ENCODE measurements at places on chromosomes 5 and 9.

GRCh38 chr5:74725331-74725730 is 40.3 kb downstream of the HEXB start:
- DNase-seq, result no peak

DNA sequence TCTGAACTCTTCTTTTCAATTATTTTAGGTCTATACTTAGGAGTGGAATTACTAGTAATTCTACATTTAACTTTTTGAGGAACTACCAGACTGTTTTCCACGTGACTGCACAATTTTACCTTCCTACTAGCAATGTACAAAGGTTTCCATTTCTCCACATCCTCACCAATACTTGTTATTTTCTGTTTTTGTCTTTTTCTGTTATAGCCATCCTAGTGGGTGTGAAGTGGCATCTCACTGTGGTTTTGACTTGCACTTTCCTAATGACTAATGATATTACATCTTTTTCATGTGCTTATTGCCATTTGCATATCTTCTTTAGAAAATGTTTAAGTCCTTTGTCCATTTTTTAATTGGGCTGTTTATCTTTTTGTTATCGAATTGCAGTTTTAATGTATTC is 136.9 kb upstream of the EGFLAM start:
- DNase-seq, result no peak

- DNase-seq, result no peak
These were observed 42.0 kb downstream of the THBS4 start for GRCh38 chr5:80077051-80077714.

GRCh38 chr5:180294411-180294810 is 2.5 kb upstream of the MAPK9 start:
- DNase-seq, result no peak

- no peak for DNase-seq
These were observed 30.4 kb downstream of the ELP1 start for GRCh38 chr9:108903420-108904103.

GRCh38 chr5:141735823-141736222 is 53.8 kb upstream of the ARAP3 start:
- DNase-seq, result no peak

DNA sequence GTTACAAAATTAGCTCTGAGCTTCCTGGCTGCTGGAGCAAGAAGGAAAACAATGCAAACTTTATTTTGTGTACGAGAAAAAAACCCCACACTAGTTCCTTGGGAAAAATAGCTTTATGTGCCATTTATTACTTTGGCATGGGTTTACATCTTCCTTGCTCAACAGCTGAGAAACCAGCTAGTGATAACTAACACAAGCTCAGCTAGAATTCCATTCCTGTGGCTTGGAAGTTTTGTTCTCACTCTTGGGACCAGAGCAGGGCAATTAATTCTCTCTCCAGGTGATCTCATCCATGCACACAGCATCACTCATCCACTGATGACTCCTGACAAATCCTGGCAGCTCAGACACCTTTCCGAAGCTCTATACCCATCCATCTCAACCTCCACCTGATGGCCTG is 104.1 kb downstream of the CRB2 start:
- DNase-seq, result no peak

- DNase-seq, result no peak
These were observed 91.8 kb downstream of the GLIS3 start for GRCh38 chr9:4207881-4208615.

DNA sequence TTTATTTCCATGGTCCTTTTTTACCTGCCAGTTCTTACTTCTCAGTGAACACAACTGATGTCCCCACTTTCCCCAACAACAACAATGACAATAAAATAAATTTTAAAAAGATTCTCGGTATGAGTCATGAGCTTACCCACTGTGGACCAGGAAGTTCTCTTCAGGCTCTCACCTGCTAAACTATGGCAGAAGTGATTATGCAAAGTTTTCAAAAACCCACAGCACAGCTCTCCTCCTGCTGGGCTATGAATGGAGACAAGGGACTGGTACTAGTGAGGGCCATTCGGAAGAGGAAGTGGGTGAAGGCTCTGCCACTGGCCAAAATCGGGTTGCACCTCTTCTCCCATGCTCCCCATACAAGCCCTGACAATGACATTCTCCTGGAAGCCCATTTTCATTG is 429.4 kb downstream of the PIK3R1 start:
- DNase-seq, result no peak

GRCh38 chr5:61735531-61735930 is 403.5 kb downstream of the ZSWIM6 start:
- DNase-seq, result no peak

- DNase-seq, result no peak
These were observed 84.2 kb upstream of the PCSK1 start for GRCh38 chr5:96517295-96517694.

DNA sequence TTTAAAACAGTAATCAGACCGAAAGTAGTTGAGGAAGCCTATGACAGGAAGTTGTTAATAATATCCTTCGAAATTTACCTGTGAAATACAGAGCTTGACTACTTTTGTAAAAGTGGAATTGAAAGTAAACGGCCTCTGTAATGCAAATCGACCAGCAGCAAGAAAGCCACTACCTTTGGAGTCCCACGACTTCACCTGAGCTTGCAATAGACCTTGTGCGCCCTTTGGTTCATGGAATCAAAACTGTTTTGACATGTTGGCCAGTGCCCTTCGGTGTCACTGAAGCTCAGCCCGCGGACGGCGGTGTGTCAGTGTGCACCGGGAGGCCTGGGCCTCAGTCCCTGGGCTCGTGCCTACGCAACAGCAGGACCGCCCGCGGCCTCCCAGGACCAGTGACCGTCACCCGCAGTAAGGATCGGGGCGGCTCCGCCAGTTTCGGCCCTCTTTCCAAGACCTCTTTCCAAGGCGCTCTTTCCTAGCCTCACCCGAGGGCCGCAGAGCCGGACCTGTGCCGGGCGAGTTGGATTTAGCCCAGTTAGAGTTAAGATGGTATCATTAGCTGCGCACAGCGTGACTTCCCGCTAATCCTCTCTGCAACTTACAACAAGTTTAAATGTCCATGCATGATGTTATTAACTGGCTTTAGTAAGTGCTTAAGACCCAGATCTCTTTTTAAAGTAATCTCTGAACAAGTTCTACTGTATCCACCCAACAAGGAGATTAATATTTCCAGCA is 223.3 kb downstream of the MEF2C start:
- no peak for DNase-seq

GRCh38 chr9:17824616-17825264 is 245.9 kb downstream of the SH3GL2 start:
- no peak for DNase-seq

GRCh38 chr5:150653145-150653761 is 7.8 kb upstream of the MYOZ3 start:
- no peak for DNase-seq

DNA sequence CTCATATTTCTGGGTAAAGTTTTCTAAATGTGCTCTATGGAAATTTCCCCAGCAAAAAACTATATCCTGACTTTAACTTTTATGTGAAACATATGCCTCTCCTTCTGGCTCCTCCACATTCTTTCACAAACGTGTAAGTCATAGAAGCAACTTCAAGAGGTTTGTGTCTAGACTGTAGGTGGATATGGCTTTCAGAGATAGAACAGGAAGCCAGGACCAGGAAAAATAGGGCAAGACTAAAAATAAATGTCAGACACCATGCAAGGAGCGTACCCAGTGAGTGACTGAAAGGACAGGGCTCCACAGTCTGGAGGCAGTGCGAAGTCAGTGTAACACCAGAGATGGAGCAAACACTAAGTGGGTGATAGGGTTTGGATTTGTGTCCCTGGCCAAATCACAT is 240.7 kb downstream of the COX7C start:
- no peak for DNase-seq

DNA sequence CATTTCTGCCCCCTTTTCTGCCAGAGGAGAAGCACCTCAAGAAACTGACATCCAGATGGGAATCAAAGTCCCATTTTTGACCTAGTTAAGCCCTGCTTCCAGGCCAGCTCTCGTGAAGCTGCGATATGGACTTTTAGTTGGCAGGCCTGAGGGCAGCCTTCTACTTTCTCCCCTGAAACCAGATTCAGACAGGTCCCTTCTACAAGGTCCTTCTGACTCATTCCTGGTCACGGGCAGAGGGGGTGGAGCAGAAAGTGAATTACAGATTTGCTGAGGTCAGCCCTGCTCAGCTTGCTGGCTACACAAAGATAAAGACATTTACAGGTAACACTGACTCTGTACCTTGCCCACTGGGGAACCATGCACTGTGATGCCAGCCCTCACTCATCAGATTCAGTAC is 52.8 kb upstream of the TUT7 start:
- DNase-seq, result no peak

DNA sequence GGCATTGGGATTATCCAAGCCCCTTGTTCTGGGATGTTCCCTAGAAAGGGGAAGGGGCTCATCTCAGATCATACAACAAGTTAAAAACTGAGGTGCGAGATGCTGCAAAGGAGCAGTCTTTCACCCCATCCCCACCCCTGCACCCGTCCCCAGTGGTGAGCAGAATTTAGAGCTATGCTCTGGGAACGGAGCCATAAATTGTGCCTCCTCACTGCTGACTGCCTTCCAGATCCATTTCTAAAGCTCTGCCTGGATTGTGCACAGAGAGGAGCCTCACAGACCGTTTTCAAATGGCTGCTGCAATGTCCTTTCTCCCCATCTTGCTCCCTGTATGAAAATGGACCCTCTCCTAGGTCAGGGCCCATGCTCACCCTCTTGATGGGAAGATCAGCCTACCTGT is 8.3 kb downstream of the SLC25A48 start:
- DNase-seq, result no peak

DNA sequence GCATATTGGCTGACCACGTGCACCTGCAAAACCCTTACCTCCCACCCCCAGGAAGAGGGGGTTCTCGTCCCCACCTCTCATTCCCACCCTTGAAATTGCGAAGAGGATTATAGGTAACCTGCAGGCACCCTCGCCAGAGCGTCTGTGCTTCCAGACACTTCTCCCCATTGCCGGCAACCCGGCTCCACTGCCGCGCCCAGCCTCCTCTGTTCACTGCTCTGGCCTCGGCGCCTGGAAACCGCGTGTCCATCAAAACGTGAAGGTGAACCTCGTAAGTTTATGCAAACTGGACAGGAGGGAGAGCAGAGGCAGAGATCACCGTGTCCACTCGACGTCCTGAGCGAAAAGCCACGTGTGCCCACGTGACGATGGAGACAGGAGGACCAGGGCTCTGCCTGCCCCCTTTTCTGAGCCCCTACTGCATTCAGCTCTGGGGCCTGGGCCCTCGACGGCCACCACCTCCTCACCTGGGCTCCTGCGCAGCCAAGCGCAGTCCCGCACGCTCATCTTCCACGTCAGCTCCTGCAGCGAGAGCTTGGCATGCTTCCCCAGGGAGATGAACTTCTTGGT is 1.9 kb downstream of the TERT start:
- DNase-seq, result no peak

- DNase-seq, result no peak
These were observed 8.3 kb downstream of the CAMK4 start for GRCh38 chr5:111232311-111233051.

DNA sequence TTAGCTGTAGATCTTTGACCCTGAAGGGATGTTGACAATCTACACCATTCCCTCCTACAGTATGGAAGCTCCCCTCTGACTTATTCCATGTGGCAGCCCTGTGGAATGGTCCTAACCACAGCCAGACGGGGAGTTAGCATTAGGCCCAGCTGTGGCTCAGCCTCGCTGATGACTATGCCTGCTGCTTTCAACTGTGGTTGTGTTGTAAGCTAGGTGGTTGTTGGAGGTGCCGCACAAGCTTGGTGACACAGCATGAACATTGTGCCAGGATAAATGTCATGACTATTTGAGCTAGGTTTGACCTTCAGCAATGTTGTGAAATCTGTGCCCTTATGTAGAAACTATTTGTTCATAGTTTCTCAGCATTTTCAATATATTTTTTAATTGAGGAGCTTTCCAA is 40.6 kb downstream of the SGCD start:
- no peak for DNase-seq

- DNase-seq, result no peak
These were observed 457.9 kb upstream of the PTGER4 start for GRCh38 chr5:40221796-40222195.

DNA sequence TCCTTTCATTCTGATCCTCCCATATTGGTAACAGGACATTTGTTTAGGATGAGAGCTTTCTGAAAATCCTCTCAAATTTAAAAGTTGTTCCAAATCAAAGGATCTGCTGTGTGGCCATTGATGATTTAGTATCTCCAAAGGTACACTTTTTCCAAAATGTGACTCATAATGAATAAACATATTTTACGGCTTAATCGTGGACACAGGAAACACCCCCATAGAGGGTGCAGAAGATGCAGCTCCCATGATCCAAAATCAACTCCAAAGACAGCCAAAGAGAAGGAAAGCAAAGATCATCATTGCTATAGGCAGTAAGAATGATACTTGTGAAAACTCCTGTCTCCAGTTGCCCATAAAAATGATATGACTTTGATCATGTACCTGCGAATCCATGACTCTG is 239.7 kb downstream of the PIK3R1 start:
- DNase-seq, result no peak

- no peak for DNase-seq
These were observed 143.4 kb downstream of the MYO10 start for GRCh38 chr5:16792598-16793275.

GRCh38 chr9:91654527-91654926 is 230.9 kb upstream of the NFIL3 start:
- no peak for DNase-seq

- no peak for DNase-seq
These were observed 35.1 kb downstream of the DMXL1 start for GRCh38 chr5:119105971-119106370.

GRCh38 chr5:125891061-125891725 is 532.0 kb upstream of the GRAMD2B start:
- no peak for DNase-seq

Data from SIG-M5 (cell line).